Neural progenitor cell (in vitro differentiated cells): ENCODE measurements at places on chromosomes 6 and 20. TPM values are rescaled to one million over a fixed set of nuclear protein-coding genes. Genes with fewer than 3 reads are reported as not detected.
A peak's percentile ranks its signal among the peaks of the same experiment; 100 is the strongest.

DNA sequence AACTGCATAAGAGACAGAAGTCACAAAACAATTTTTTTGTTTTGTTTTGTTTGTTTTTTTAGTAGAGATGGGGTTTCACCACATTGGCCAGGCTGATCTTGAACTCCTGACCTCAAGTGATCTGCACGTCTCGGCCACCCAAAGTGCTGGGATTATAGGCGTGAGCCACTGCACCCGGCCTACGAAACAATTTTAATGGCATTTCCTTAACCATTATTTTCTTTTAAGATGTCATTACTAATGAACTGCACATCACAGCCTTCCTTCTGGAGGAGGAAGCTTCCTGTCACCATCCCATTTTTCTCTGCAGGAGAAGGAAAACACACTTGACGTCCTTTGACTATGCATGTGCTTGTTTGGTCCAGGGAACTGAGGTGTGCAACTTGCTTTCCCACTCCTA lies 125.3 kb upstream of the AKIRIN2 start:
- no peak for DNase-seq

Gene GCNT2
- 34.7 and 48.4 TPM in 2 replicates for total RNA-seq

Gene MCHR2
- total RNA-seq: not detected in 2 replicates

DNA sequence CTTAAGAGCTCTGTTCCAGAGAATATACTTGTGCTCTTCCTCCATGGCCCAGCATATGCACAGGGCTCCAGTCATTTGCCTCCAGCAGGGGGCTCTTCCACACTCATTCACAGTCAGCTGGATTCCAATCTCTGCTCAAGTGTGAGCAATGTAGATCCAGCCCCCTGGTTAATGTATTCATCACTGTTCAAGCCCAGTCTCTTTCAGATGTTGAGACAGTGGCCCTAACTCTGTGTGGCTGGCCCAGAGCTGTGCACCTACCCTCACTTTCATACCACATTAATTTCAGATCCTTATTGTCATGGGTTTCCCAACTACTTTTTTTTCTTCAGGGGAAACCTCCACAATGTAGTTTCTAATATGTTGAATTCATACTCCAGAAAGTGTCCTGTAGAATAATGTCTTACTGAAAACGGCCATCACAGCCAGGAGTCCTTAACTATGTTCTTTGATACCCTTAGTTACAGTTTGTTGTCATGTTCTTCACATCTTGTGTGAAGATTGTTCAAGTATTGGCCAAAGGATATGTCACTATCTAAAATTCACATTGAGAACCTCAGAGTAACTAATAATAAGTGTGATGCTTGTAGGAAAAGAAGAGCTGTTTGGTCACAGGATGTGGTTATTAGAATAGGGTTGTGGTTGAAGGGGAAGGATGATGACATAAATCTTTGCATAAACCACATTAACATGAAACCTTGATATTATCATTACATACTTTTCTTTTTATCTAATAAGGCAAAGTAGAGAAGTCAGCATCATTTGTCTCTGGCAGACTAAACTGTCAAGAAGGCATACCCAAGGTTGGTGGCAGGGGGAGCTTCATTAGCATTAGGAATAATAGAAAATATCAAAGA lies 14.4 kb upstream of the HLA-DQA1 start:
- DNase-seq: peak; percentile 87

DNA sequence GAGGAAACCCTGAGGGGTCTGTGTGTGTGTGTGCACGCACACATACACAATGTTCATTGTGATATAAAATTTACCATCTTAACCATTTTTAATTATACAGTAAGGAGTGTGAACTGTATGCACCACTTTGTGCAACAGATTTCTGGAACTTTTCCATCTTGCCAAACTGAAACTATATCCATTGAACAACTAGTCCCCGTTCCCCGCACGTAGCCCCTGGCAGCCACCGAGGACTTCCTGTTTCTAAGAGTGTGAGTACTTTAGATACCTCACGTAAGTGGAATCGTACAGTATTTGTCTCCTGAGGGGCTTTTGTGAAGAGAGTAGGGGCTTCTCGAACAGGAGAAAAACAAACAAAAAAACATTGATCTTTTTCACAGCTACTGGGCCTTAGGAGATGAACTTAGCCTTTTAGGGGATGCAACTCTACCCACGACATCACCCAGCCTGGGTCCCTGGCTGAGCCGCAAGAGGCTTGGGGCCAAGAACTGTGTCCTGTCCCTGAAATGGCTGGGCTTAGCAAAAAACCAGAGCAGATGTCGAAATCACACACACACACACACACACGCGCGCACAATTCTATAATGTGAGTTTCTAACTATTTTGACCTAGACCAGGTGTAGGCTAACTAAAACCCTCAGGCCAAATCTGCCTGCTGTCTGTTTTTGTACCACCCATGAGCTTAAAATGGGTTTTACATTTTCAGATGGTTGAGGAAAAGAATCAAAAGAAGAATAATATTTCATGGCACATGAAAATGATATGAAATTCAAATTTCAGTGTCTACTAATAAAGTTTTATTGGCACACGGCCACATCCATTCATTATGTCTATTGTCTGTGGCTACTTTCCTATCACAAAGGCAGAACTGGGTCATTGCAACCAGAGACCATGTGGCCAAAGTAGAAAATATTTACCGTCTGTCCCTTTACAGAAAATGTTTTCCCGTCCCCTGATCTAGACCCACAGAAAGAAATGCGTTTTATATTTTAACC lies 144.2 kb downstream of the EYA2 start:
- DNase-seq: no peak

- no peak for DNase-seq
These were observed 133.3 kb downstream of the TFAP2C start for GRCh38 chr20:56762401-56762800.

Gene HLA-G
- not detected in 2 replicates for total RNA-seq

DNA sequence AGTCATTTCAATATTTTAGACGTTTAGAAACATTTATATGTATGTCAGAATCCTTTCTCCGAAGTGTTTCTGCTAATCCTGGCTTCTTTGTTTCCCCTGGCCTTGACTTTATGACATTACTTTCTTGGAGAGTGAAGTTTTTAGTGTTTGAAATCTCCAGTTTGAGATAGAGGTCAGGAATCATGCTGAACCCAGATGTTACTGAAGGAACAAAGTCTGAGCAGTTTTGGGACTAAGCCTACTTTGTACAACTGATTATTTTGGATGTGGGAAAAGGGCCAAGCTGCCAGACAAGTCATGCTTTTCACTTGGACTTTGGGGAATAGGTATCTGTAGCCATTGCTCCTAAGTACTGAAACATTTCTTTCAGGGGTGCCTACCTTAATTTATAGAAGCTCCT lies 2.3 kb downstream of the RNF144B start:
- no peak for DNase-seq

Gene VIP
- not detected in 2 replicates for total RNA-seq

Gene CST2
- not detected in 2 replicates for total RNA-seq

DNA sequence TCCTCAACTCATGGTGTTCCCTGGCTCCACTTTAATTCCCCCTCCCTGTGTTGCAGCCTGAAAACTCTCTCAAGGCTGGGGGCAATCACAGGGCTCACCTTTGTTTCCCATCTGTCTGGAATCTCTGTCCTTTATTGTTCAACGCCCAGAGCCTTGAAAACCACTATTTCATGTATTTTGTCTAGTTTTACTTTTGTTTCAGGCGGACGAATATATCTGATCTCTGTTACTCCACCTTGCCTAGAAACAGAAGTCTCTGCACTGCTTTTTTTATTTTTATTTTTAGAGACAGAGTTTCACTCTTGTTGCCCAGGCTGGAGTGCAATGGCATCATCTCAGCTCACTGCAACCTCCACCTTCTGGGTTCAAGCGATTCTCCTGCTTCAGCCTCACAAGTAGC lies 27.6 kb downstream of the PLAGL2 start:
- DNase-seq: no peak

DNA sequence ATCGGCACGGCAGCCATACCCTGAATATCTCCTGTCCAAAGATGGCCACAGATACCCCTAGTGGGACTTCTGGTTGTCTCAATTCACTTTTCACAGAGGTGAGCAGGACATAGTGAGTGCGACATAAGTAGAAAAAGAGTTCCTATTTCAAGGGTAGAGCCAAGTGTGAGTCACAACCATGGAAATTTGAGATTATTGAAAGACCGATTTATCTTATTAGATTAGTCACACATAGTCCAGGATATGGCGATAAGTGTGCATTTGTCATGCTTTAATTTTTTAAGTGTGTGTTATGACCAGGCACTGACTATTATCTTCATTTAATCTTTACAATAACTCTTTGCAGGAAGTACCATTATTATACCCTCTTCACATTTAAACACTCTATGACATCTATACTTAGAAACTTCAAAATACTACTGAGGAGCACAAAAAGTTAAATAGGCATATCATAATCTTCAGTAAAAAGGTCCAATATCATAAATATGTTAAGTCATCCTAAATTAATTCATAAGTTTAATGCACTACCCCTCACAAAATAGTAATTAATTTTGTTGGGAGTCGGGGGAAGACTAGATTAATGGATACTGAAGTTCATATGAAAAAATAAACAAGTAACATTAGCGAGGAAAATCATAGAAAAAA lies 13.4 kb upstream of the TNFAIP3 start:
- DNase-seq: no peak

Gene CNBD2
- total RNA-seq: 4.4 and 6.1 TPM in 2 replicates

- DNase-seq: peak; percentile 29
These were observed 250.8 kb downstream of the SOX4 start for GRCh38 chr6:21844120-21844917.

Gene SIGLEC1
- total RNA-seq: not detected in 2 replicates

- DNase-seq: no peak
These were observed 33.1 kb downstream of the PTPN1 start for GRCh38 chr20:50543326-50543725.

Gene DHX35
- total RNA-seq: 22.0 and 22.5 TPM in 2 replicates

Gene PPP1R11
- 22.7 and 28.4 TPM in 2 replicates for total RNA-seq

DNA sequence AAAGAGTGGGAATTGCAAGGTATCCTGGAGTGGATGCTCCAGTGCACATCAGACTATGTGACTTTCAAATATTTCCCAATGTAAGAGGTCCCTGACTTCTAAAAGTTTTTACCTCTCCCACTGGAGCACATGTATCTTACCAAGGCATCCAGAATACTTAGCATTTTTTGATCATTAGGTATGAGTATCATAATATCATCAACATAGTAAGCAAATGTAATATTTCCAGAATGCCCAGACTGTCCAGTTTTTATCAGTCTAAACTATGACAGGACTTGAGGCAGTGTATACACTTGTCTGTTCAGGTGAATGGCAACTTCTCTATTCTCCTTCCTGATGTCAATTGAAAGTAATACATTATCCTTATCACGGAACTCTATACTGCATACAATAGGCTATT lies 924.6 kb upstream of the GJE1 start:
- no peak for DNase-seq

DNA sequence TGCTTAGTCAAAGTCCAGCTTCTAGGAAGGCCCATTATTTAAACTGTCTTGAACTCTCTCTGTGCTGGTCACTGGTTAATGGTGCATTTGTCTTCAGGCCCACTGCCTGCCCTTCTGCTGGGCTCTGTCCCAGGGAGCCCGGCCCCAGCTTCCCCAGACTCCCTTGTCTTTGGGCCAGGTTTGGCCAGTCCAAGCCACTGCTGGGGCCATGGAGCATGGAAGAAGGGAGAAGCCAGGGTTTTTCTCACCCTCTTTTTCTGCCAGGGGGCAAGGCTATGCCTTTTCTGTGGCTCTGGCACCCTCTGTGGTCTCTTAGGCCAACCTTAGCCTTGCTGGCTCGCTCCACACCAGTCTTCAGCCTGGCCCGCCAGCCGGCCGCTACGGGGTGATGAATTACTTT lies 390.0 kb upstream of the SULF2 start:
- DNase-seq: no peak

Gene TPBG
- 362 and 601 TPM in 2 replicates for total RNA-seq

GRCh38 chr6:21609881-21610329 lies 16.4 kb downstream of the SOX4 start:
- DNase-seq: no peak

DNA sequence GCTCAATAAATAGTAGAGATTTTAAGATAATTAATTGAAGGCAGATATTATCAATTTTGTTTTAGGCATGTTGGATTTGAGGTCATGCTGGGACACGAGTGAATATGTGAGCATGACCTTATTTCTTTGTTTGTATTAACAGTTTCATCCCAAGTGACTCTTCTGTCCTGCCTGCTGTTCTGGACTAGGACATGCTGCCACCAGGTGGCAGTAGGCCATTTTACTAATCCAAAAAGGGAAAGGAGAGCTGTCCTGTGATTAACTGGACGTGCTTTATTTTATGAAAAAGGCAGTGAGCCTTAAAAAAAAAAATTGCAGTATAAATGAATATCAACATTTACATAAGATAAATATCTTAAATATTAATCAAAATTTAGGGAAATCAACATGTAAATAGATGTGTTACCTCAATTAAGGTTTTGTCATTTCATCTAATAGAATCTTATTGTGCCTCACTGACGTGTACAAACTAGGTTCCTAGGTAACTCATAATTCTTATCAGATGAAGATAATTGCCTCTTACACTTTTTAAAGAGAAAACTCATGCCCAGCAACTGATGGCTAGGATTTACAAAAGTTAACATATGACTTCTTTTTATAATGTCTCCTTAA lies 49.8 kb downstream of the FRK start:
- DNase-seq: peak; percentile 75

Gene WFDC10B
- not detected in 2 replicates for total RNA-seq

DNA sequence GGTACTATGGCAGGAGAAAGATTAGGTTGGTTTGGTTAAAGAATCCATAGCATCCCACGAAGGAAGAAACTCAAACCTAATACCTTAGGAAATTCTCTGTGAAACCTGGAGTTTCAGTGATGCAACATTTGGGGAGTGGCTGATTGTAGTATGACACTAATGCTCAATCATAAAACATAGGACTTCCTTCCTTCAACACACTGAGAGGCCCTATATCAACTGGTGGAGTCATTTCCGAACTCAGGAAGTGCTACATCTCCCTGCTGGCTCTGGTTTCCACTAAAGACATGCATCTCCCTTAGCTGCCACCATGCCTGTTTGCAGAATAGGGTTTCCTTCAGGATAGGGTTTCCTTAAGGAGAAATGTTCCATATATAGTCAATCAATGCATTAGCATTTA lies 5.2 kb upstream of the MANEA start:
- no peak for DNase-seq

- no peak for DNase-seq
These were observed 147.8 kb downstream of the PHACTR3 start for GRCh38 chr20:59752101-59752586.

DNA sequence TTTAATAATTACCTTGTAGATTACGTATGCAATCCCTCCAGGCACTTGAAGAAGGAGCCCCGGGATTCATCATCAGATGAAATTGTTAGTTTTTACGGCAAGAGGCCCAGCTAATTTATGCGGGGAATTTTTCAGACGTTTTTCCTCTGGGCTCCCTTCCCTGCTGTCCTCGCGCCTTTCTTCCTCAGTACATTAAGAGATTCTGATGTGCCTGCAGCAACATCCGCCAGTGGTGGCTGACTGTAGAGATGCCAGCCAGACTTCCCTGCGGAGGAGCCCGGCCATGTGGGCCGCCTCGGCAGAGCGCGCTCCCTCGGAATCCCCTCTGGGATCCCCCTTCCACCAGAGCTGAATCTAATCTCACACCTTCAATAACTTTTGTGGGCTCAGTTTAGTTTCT lies 46.4 kb upstream of the POU3F2 start:
- DNase-seq: peak; percentile 45

- DNase-seq: no peak
These were observed 1.3 kb upstream of the PTK6 start for GRCh38 chr20:63538204-63539091.
